ENCODE measurements at places on chromosomes 1 and 21.

- no peak for DNase-seq
Observed at GRCh38 chr21:42835611-42836401, 43.5 kb downstream of the WDR4 start.

GRCh38 chr1:212938846-212939245, 11.5 kb upstream of the VASH2 start:
- DNase-seq = no peak

GRCh38 chr1:184118046-184118445, 66.5 kb downstream of the TSEN15 start:
- no peak for DNase-seq

DNA sequence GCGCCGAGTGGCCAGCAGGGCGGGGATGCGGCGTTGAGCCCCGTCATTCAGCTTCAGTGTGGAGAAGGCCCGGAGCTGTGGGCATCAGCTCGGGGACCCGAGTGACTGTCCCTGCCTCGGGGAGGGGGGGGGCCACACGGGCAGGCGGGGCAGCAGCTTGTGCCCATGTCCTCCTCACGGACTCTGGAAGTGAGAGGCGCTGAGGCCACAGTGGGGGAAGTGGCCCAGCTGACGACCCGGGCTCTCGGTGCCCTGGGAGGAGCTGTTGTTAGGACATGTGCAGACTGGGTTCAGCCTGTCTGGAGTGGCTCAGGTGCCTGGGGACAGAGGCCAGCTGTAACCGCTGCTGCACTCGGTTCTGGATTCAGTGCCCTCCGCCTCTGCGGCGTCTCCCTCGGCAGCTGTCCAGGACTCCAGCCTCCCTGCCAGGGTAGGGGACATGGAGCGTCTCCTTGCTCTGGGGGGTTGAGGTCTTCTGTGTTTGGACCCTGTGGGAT, 71.1 kb downstream of the SKI start:
- no peak for DNase-seq

DNA sequence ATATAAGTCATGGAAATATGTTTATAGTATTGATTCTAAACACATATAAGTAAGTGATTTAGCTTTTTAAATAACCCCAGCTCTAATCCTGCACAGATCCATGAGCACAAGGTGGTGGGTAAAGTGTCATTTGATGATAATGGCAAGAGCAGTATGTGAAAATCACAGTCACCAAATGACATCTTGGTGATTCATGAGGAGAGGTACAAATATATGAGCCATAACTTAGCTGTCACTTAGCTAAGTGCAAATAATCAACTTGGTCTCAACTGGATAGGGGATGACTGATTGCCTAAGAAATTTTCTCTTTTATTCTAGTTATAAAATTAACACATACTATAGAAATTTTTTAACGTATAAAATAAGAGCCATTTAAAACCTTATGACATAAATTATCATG, 198.1 kb downstream of the ZZZ3 start:
- DNase-seq = no peak

DNA sequence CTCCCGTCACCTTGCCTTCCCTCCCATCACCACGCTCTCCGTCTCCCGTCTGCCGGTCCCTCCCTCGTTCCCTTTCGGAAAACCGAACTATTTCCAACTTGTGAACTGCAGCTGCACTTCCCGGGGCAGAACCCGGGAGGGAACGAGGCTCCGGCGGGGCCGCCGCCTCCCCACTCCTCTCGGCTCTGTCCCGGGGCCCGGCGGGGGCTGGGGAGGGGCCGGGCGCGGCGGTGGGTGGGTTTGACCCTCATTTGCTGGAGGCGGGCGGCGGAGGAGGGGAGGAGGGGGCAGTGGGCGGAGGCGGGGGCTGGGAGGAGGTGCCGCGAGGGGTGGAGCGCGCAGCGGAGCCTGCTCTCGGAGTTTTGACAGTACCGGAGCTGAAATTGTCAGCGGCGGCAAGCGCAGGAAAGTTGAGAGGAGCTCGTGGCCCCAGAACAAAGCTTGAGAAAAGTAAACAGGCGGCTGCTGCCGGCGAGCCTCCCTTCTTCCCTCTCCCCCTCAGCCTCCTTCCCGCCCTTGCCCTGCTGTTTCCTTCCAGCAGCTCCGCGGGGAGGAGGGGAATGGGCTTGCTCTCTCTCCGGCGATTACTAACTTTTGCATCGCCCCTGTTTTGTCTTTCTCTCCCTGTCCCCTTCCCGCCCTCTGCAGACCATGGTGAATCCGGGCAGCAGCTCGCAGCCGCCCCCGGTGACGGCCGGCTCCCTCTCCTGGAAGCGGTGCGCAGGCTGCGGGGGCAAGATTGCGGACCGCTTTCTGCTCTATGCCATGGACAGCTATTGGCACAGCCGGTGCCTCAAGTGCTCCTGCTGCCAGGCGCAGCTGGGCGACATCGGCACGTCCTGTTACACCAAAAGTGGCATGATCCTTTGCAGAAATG, 2.9 kb downstream of the LMO4 start:
- no peak for DNase-seq

DNA sequence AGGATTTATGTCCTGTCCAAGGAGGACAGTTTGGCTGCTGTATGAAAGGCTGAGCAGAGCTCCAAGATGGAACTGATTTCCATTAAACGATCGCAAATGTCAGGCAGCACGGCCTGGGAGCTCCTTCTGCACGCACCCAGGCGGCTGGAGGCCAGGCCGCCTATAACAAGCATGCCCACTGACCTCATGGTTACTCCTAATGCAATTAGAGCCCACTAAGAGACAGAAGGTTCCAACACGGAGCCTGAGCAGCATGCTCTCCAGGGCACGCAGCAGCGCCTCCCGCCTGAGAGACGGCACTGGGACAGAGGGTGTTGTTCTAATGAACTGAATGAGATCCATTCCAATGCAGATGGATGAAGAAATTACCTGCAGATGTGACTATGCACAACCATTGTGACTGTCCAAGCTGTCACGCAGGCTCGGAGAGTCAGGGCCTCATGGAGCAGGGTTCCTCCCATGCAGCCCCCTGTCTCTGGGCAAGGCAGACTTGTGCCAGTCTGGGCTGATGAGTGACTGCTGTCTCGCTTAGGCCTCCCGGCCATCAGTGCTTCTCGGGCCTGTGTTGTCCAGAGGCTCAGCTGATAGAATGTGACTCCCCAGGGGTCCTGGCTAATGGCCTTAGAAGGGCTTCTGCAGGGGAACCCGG, 25.2 kb upstream of the CDCA8 start:
- DNase-seq = no peak

- DNase-seq = no peak
Observed at GRCh38 chr1:50971748-50972305, 1.8 kb downstream of the CDKN2C start.

GRCh38 chr1:153030895-153031294, at the start of gene SPRR1B:
SPRR1B (plus strand) TSS chr1:153031203; CDS start chr1:153032346, 1,143 bp downstream.
- no peak for DNase-seq

GRCh38 chr1:46532498-46533178, 18.8 kb downstream of the KNCN start:
- peak; percentile 75 for DNase-seq

DNA sequence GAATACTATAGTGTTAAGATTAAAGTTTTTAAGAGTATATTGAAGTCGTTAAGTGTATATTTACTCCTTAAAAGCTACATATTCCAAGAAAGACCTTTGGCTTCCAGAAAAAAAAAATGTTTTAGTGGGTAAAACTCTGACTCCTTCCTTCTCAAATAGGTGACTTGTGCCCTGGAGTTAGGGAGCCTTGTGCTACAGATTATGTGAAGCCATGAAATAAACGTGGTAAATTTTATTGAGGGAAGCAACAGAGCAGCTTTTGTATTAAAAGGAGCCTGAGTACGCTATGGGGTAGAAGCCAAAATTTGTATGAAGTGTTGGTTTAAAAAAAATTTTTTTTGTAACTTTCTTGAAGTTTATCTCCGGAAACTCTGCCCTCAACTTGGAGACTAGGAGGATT, 994 bp downstream of the RO60 start:
- no peak for DNase-seq

DNA sequence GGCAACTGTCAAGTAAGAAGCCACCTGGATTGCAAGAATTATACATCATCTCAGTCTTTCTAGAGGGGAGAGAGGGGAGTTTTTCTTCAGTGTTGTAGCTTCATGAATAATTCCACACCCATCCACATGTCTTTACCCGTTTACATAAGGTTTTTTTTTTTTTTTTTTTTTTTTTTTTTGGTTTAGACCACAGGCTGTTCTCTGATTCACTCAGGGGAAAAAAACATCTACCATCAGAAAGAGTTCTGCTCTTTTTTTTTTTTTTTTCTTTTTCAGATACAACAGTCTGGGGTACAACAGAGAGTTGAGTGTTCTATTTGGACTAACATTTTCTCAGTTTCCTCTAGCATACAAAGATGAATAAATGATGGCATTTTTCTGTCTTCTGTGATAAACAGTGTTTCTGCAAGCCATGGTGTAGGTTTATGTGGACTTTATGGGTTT, 4.9 kb upstream of the KIF14 start:
- no peak for DNase-seq

- no peak for DNase-seq
Observed at GRCh38 chr21:44537930-44538911, 1.8 kb downstream of the KRTAP10-1 start.

DNA sequence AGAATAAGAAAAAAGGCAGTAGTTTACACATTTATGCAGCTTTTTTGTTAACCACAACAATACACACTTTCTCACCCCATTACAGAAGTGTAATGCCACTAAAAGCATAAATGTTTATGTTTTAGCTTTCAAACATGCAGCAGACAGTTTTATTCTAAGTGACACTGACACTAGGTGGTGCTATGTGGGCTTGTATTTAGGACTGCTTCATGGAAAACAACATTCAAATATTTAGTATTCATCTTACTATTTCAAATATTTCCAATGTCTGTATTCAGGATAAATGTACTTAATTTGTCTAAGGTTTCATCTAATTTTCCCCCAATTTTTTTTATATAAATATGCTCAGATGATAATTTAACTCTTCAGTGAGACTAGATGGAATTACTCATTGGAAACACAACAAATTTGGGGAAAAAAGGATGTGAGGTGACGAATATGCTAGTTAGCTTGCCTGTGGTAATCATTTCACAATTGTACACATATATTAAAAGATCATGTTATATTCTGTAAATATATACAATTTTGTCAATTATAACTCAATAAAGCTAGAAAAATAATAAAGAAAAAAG, 71.4 kb downstream of the USP1 start:
- DNase-seq = no peak

- peak; percentile 41 for DNase-seq
Observed at GRCh38 chr1:161962091-161962887, 61.4 kb downstream of the OLFML2B start.

- no peak for DNase-seq
Observed at GRCh38 chr21:34599534-34600101, 15.3 kb downstream of the RCAN1 start.

- DNase-seq = no peak
Observed at GRCh38 chr1:48841966-48842365, 65.3 kb upstream of the BEND5 start.

GRCh38 chr1:7760245-7760644, 10.9 kb upstream of the VAMP3 start:
- DNase-seq = no peak

- peak; percentile 71 for DNase-seq
Observed at GRCh38 chr1:44842862-44843655, at the start of gene PTCH2. PTCH2 (minus strand) TSS chr1:44843253; CDS start chr1:44842932, 321 bp downstream.

DNA sequence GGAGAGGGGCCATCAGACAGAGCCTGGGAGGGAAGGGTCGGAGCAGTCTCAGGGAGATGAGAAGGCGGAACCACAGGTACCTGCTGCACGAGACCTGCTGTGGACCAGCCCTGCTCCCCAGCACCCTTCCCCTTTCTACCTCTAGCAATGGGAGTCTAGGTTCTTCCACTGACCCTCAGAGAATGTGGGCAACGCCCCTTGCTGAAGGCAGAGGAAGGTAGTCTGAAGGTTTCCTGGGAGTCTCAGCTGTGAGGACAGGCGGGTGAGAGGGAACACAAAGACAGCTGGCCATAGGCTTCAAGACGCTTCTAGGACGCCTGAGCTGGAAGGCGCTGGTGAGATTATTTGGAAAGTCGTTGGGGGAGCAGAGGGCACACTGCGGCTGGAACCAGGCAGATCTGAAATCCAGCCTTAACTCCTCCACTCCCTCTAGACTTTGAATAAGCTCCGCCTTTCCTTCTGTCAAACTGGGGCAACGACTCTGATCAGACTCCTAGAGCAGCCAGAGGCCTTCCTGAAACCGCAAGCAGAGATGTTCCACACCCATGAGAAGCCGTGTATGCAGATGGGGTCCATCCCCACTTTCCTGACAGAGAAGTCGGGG, 18.1 kb downstream of the SLC45A3 start:
- DNase-seq = no peak

GRCh38 chr1:222057162-222057561, 315.3 kb upstream of the DUSP10 start:
- no peak for DNase-seq

DNA sequence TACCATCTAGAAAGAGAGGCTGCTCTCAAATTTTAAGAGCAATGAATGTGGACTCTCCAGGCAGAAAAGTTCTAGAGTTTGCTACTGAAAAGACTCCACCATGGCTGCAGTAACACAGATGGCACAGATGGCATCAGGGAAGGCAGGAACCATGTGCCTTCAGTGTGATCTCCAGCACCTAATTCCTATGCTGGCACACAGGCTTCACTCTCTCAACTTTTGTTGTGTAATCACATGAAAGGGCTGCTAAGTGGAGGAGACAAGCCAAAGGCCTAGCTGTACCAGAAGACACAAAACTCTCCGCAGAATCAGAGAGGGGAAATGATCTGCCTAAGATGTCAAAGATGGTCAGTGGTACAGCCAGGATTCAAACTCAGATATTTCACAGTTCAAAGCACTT, 31.1 kb downstream of the ERI3 start:
- no peak for DNase-seq

DNA sequence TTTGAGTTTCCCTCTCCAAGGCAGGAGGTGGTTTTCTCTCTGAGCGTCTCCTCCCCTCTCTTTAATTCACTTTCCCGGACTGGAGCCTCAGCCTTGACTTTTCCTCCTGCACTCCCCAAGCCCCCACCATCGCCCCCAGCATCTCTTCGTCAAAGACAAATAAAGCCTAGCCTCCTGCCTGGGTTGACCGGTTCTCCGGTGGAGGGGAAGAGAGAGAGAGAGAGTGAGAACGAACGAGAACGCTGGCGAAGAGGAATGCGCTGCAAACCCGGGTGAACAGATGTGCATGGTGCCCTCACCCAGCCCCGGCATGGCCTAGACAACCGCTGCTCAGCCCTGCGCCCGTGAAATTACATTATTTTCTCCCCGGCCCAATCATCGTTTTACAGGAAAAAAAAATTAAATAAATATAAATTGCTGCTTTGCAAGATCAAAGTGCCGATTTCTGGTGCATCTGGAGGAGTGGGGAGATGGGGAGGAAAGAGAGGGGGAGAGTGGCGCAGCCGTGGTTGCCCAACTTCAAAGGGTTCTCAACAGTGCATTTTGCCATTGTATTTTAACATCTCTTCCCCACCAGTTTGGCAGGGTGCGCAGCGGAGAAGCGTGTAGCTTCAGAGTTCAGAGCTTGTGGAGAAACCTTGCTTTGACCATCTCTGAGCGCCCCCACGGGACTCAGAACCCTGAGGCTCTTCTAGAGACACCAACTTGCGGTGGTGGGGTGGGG, 11.4 kb upstream of the TBX15 start:
- no peak for DNase-seq

GRCh38 chr1:225880222-225880588, 2.0 kb downstream of the TMEM63A start:
- DNase-seq = no peak

GRCh38 chr1:17606826-17607440, 67.4 kb downstream of the ARHGEF10L start:
- DNase-seq = peak; percentile 63

GRCh38 chr1:155081472-155082300, 3.0 kb downstream of the EFNA3 start:
- DNase-seq = no peak
